Stimulated activated CD8-positive, alpha-beta memory T cell treated with anti-CD3 and anti-CD28 coated beads, Interleukin-4, amount 100 ng/mL, for 4 hours (primary cell): ENCODE measurements at places on chromosomes 13 and 19.

DNA sequence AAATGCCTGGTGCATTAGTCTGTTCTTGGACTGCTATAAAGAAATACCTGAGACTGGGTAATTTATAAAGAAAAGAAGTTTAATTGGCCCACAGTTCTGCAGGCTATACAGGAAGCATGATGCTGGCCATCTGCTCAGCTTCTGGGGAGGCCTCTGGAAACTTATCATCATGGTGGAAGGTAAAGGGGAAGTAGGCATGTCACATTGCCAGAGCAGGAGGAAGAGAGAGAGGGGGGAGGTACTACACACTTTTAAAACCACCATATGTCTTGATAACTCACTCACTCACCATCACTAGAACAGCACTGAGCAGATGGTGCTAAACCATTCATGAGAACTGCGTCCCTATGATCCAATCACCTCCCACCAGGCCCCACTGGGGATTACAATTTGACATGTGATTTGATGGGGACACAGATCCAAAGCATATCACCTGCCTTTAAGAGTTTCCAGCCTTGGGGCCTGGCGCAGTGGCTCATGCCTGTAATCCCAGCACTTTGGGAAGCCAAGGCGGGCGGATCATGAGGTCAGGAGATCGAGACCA, 219.0 kb downstream of the KATNAL1 start:
- DNase-seq = no peak

DNA sequence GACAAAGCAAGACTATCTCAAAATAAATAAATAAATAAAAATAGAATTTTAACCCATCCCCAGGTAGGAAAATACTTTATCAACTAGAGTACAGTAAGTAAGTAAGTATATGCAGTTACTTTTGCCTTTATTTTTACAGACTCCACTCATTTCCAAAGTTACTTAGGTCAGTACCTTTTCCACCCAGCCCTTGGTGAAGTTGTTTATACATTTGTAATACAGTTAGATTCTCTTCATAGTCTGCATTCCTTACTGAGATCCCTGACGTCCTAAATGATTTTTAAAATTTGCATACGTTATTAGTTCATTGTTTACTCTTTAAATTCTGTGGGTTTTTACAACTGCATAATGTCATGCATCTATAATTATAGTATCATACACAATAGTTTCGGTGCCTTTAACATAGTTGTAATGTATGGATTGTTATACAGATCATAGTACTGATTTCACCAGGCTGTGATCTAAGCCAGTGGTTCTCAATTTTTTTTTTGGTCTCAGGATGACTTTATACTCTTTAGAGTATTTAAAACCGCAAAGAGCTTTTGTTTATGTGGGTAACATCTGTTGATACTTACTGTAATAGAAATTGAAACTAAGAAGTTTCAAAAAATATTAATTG, 10.4 kb downstream of the SETDB2 start:
- no peak for DNase-seq

- no peak for DNase-seq
Measured at GRCh38 chr13:61040181-61040580, 375.5 kb downstream of the PCDH20 start.

GRCh38 chr13:98575904-98576199, 1.1 kb downstream of the STK24 start:
- no peak for DNase-seq

- DNase-seq = no peak
Measured at GRCh38 chr13:92821324-92821723, 405.3 kb upstream of the GPC6 start.

DNA sequence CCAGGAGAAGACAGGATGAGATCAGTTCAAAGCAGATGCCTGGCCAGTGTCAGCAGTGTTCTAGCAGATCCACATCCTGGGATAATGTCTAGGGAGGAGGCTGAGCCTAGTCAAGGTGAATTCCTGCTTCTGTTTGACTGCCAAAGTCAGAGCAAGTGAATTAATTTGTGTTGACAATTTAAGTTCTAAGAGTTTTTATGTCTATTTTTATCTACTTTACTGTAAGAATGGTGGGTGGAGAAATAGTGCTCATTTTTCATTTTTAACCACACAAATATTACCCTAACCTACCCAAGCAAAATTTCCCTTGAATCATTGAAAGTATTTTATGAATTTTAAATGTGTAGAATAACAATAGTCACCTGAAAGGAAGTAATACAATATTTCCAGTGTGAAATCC, 207.6 kb upstream of the SLC10A2 start:
- DNase-seq = no peak

- DNase-seq = no peak
Measured at GRCh38 chr19:41175801-41176777, 16.9 kb upstream of the CYP2S1 start.

- DNase-seq = no peak
Measured at GRCh38 chr19:22622901-22623840, 11.0 kb upstream of the ZNF492 start.

DNA sequence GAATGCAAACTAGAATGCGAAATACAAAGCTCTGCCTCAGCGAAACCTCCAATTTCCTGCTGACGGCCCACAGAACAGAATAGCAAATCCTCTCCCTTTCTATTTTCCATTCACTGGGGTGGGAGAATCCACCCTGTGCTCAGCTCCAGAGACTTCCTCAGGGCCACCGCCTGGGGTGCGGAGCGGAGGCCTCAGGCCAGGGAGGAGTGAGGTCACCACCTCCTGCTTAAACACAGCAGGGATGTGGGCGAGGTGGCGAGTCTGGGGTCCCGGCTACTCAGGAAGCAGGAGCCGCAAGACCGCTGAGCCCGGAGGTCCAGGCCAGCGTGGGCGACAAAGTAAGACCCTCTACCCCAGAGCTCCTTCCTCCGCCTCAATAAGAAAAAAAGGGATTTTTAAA, 666 bp upstream of the ZNF320 start:
- DNase-seq = no peak

DNA sequence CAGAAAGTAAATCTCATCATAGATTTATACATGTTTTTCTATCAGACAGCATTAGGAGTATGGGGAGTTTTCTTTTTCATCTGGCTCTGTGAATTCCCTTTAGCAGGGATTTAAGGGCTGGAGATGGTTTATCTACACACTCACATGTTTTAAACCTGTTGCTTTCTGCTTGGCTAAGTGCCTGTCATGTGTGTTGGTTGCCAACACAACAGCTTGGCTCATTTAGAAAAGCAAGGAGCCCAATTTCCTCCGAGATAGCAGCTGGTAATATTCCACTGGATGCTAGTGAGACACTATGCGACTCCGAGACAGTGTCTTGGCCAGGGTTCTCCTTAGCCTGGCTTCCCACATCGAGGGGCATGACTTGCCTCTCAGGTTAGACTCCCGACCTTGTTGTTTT, 83.3 kb downstream of the KLF5 start:
- no peak for DNase-seq

- no peak for DNase-seq
Measured at GRCh38 chr13:83286737-83287136, 595.5 kb downstream of the SLITRK1 start.

GRCh38 chr19:2507109-2507508, 31.2 kb downstream of the GADD45B start:
- no peak for DNase-seq

GRCh38 chr19:53655042-53655665, 23.4 kb downstream of the DPRX start:
- no peak for DNase-seq

- no peak for DNase-seq
Measured at GRCh38 chr19:7505682-7506384, 10.1 kb upstream of the ZNF358 start.

DNA sequence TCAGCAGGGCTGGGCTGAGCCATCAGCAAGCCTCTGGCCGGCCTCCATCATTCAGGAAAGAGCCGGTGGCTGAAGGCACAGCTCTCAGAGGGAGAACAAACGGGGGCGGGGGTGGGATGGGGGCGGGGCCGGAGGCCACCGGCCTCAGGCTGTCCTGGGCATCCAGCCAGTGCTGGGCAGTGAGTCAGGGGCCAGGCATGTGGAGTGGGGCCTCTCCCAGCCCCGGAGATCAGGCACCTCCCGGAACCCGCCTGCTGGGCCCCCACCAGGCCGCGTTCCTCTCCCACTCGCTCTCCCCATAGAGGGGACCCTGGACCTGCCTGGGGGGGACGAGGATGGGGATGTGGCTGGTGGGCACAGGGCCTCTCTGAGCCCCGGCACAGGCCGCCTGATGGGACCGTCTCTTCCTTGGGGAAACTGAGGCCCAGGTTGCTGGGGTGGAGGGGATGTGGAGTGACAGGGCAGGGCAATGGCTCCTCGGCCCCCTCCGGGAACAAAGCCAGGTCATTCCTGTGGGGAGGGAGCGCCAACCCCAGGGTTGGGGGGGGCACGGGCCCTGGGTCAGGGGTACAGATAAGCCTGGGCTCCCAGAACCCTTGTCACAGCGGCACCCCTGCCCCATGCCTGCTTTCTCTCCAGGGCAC, 12.9 kb downstream of the SPC24 start:
- no peak for DNase-seq

- no peak for DNase-seq
Measured at GRCh38 chr19:3671680-3672574, 28.3 kb downstream of the PIP5K1C start.

DNA sequence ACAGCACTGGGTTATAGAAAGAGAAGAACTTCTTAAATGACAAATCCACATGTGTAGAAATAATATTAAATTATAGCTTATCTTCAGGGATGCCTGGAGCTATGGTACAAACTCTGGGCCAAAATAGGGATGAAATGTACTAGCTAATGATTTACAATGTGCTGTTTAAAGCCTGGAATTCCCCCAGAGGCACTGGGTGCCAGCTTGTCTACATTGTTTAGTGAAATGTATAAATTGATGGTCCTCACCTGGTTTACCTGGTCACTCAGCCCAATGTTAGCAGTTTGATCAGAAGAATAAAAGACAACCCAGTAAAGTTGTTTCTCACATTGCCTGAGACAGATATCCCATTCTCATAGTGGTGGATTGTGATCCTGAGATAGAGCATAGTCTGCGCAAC, 597.2 kb downstream of the DIAPH3 start:
- no peak for DNase-seq

DNA sequence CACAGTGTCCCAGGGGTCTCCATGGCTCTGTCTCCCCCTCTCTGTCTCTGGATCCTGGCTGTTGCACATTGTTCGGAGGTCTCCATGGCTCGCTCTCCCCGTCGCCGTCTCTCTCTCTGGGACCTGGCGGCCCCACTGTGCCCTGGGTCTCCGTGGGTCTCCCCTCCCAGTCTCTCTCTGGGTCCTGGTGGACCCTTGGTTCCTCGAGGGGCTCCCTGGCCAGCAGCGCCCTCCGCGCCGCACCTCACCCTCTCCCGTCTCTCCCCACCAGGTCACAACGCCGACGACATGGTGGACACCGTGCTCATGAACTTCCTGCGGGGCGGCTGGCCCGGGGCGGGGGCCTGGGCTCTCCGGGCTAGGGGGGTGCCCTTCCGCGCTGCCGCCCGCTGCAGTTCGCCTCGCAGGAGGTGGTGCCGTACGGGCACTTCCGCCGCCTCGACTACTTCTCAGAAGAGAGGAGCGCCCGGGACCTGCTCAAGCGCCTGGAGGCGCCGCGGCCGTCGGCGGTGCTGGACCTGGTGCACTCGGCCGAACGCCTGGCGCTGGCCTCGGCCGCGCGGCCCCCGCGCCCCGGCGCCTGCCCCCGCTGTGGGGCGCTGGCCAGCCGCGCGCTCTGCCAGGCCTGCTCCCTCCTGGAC, 29.1 kb downstream of the SIGLEC5 start:
- DNase-seq = no peak

- DNase-seq = no peak
Measured at GRCh38 chr19:37778613-37779126, 716 bp downstream of the ZNF573 start.

DNA sequence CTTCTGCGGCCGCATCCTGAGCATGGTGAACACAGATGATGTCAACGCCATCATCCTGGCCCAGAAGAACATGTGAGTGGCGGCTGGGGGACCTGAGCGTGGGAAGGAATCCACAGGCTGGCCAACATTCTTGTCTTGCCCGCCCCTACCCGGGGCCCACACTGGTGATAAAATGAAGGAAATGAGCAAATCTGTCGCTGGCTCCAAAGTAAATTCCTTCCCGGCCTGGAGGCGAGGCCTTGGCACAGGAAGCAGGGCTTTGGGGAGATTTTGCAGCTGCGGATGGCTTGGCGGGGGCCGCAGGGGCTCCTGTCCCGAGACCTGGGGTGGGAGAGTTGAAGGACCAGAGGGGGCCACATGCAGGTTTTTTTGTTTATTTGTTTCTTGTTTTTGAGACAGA, 4.4 kb downstream of the KXD1 start:
- no peak for DNase-seq

GRCh38 chr13:50911081-50911631, 1.6 kb downstream of the RNASEH2B start:
- DNase-seq = no peak
